ENCODE measurements at places on chromosomes 7 and 10. TPM values are rescaled to one million over a fixed set of nuclear protein-coding genes. Genes with fewer than 3 reads are reported as not detected.

Gene UCMA
- not detected for total RNA-seq

Gene CPA2
- 0.15 TPM for total RNA-seq

Gene ASAH2
- total RNA-seq, result 2.8 TPM

Gene HOXA3
- 6.2 TPM for total RNA-seq

Gene PIP
- 0.19 TPM for total RNA-seq

Gene VSIR
- 22.2 TPM for total RNA-seq

Gene C10orf53
- total RNA-seq, result not detected

Gene CEP55
- total RNA-seq, result 73.3 TPM
